ENCODE measurements at places on chromosomes 13 and 19.

- no peak for DNase-seq
These were observed 24.1 kb upstream of the WDR18 start for GRCh38 chr19:960020-960419.

DNA sequence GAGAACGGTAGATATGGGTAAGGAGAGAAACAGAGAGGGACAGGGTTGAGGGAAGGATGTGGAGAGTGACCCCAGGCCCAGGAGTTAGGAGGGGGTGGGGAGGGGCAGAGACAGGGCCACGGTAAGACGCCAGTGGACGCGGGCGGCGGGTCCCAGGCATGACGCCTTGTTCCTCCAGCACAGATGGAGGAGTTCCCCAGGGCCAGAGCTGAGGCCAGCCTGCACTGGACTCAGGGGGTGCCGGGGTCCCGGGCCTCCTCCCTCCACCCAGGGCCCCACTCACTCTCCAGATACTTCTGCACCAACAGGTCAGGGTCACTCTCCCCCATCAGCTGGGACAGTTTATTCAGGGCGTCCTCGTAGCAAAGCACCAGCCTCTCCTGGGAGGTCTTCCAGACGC lies 22.0 kb upstream of the EMP3 start:
- no peak for DNase-seq

DNA sequence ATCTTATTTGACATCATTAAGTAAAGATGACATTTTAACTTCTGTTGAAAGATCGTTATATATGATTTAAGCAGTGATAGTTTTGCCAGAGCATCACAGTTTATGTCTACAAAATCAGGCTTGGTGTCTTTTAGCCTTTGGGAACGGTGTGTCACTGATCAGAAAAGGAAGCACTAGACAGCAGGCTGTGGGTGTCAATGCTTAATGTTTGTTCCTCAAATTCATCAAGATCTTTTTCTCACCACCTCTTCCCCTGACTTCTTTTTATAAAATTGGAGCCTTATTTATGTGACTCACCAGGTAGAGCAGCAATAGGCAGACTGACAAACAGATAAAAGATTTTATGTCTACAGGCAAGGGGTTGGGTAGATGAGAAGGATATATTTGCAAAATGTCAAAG lies 1558.5 kb downstream of the EFNB2 start:
- no peak for DNase-seq

- DNase-seq, result no peak
These were observed 126.9 kb upstream of the SLC7A1 start for GRCh38 chr13:29722415-29722814.

- DNase-seq, result no peak
These were observed 67.6 kb downstream of the ZNF557 start for GRCh38 chr19:7137120-7137519.

DNA sequence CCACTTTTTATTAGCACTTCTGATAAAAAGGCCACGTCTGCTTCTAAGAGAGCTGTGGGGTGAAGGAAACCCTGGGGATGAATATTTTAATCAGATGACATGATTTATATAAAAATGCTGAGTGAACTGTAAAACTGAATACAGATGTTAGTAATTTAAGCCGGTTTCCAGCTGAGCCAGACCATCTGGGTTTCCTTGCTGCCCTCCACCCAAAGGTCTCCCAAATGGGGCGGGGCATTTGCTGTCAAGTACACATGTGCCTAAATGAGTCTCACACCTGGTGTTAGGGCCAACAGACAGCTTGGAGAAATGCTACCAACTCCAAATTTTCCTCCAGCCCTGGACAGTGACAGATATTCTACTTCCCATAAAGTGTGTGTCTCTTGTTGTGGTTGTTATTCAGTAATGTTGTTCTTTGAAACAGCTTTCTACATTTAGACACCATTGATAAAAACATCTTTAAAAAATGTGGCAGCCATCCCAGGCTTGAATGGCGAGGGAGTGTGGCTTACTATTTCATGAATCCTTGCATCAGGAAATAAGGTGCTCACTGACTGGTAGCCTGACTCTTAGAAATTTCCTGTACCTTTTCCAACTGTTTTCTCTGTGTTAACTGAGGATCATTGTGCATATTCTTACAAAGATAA lies 350.4 kb downstream of the MTUS2 start:
- no peak for DNase-seq

DNA sequence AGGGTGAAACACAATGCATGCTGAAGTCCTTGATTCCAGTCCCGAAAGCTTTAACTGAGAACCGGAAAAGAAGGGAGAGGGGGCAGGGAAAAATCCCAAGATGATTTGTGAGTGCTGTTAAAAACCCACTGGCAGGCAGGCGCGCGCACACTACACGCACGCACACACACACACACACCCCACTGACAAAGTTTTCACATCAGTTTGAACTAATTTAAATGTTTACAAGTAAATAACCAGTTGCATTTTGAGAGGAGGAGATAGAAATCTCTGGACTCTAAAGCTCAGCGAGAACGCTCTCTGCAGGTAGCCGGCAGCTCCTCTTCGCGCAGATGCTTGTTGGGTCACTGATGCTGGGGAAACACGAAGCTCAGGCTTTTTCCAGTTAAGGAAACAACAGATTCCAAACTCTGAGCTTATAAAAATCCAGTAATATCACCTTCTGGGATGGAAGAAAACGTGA lies 818 bp upstream of the SLITRK1 start:
- no peak for DNase-seq

Measured in nucleus accumbens (tissue), 56 donors.